ENCODE measurements at places on chromosomes 7 and 10.

- no peak for DNase-seq
These were observed 28.0 kb upstream of the TNS3 start for GRCh38 chr7:47609803-47610452.

- DNase-seq = no peak
These were observed 28.9 kb downstream of the ADD3 start for GRCh38 chr10:110036640-110037039.

DNA sequence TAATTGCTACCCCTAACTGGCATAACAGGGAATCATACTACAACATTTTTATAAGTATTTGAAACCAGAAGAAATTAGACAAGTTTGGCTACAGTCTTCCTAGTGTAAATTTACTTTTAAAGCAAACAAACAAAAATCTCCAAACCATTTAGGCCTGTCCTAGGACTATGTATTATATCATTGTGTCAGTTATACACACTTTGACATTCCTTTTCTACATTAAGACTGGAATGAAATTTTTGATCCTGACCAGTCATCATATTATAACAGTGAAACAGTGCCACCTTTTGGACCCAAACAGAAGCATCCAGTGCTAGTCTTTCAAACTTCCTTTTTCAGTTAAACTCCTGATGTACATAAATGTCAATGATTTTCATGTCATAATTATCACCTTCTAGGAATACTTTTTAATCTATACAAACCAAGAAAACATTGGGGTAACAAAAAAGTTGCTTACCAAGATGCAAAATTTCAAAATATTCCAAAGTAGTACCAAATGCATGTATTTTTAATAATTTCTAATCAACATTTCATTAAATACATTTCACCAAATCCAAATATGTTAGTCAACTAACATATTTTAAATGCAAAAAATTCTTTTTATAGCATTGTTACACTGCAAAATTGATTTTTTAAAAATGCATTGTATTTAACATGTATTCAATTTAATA is 75.7 kb downstream of the IMMP2L start:
- no peak for DNase-seq

GRCh38 chr10:34641913-34642558 is 173.1 kb downstream of the PARD3 start:
- DNase-seq = no peak

- no peak for DNase-seq
These were observed 415.1 kb downstream of the CCSER2 start for GRCh38 chr10:84743483-84743882.

DNA sequence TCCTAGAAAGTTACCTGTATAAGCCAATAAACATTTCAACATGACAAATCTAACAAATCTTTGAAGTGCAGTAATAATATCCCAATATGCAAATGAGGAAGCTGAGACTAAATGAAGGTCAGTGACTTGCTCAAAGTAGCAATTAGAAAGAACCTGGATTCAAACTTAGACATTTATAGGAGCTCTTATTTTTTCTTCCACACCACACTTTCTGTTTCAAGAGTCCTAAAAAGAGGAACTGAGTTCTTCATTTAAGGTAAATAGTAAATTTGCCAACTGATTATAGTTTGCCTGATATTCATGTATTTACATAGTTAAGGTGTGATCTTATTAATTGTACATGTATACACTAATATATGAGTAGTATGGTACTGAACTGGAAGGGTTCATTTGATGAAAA is 44.0 kb downstream of the KLHDC10 start:
- DNase-seq = no peak

GRCh38 chr7:30468041-30468440 is 10.5 kb downstream of the NOD1 start:
- DNase-seq = no peak

GRCh38 chr10:79202188-79203013 is 133.6 kb downstream of the ZMIZ1 start:
- peak; percentile 19 for DNase-seq

GRCh38 chr7:158083526-158084310 is 503.9 kb downstream of the PTPRN2 start:
- DNase-seq = no peak

GRCh38 chr7:115701141-115701540 is 329.4 kb downstream of the TFEC start:
- DNase-seq = no peak

All from T-helper 2 cell treated with Interferon-gamma antibody and Interleukin-4, amounts not matched to agents 5 μg/mL and 100 μg/mL, for 36 hours (primary cell).